Fibroblast of skin of left biceps (primary cell): ENCODE measurements at places on chromosomes 2 and 18.
A peak's percentile ranks its signal among the peaks of the same experiment; 100 is the strongest.

GRCh38 chr2:134468776-134469175 lies 214.9 kb downstream of the MGAT5 start:
- no peak for DNase-seq

GRCh38 chr2:70887550-70888246 lies 48.0 kb upstream of the ATP6V1B1 start:
- DNase-seq, result no peak

DNA sequence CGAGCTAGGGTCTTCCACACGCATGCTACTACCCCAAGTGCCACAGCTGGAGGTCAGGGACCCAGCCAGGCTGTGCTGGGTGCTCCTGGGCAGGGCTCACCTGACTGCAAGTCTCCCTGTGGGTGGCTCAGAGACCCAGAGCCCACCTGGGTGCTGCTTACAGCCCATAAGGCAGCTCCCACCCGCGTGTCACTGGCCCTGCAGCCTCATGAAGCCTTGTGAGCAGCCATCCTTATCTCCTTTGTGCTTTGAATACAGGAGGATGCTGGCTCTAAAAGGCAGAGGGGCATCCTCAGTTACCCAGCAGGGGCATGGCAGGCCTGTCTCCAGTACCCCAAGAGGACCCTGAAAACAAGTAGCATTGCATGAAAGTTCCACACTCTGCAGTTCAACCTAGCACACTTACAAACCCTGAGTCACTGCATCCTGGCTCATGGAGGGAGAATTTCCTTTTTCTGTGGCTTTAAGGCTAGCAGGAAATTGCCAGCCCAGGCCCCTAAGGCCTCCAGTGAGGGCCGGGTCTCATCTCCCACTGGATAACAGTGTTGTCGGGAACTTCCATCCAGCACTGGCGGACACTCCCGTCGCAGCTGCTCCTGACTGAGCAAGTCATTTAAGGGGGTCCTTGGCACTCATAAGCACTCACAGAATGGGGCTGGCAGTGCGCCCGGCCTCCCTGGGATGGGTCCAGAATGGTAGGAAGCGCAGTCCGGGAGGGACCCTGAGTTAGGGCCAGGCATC lies 137.1 kb downstream of the RPIA start:
- no peak for DNase-seq

GRCh38 chr2:45176390-45176789 lies 167.1 kb upstream of the SIX2 start:
- DNase-seq, result no peak

DNA sequence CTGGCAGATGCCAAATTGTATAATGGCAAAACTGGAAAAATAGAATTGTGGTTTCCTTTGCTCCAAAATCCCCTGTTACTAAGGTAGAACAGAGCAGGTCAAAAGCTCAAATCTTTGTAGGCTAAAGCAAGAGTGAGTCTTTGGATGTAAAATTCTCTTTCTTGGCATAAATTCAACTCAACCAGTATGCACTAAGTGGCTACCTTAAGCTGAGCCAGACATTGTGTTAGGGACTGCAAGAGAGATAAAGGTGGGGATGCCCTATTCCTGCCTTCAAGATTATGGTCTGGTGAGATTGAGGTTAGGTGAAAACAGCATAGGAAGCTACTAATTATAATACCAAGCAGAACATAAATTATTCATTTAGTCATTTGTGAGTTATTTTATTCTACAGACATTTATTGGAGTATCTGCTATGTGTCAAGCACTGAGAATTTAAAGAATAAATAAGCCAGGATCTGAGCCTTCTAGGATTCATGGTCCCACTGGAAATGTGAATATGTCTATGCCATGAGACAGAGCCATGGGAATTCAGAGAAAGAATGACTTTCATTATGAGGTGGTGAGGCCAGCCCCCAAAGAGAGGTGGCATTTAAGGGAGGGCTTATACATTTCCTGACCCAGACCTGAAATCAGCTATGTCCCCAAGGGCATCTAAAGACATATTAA lies 198.0 kb upstream of the NCKAP5 start:
- DNase-seq, result no peak

DNA sequence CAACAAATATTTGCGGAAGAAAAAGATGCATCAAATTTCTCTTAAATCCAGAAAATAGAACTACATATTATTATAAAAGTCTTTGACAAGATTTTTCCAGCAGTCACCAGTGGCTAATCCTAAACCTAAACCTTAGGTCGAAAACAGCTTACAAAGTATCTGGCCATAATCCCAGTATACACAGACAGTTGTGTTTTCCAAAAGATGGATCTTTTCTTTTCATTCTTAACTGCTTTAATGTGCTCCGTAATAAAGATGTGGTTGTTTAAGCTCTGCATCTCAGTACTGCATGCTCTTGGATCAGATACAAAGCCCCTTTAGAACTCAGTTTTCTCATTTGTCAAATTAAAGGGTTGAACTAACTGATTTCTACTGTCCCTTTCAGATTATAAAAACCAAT lies 247.8 kb downstream of the TXNL1 start:
- DNase-seq, result no peak

GRCh38 chr2:73104933-73105332 lies 7.8 kb downstream of the RAB11FIP5 start:
- no peak for DNase-seq

GRCh38 chr2:46047290-46047689 lies 249.9 kb upstream of the EPAS1 start:
- DNase-seq, result no peak

GRCh38 chr2:133711806-133712205 lies 143.5 kb upstream of the NCKAP5 start:
- no peak for DNase-seq

- DNase-seq, result no peak
Observed at GRCh38 chr2:196750291-196750923, 49.1 kb downstream of the GTF3C3 start.

DNA sequence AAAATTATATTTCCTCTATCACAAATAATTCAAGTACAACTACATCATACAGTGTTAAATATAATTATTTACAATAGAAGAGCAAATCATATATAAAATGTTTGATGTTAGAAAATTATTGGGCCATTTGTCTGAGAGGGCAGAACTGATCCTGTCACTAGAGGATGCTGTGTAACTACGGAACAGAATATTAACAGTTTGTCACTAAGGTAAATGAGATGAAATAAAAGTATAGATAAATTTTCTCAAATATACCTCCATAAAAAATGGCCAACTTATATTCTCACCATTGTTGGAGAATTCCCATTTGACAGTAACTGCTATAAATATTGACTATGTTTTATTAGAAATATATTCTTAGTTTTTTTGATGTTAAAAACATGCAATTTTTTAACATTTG lies 1067.4 kb upstream of the DDX18 start:
- no peak for DNase-seq

GRCh38 chr2:201432621-201433393 lies 18.5 kb downstream of the TRAK2 start:
- no peak for DNase-seq

DNA sequence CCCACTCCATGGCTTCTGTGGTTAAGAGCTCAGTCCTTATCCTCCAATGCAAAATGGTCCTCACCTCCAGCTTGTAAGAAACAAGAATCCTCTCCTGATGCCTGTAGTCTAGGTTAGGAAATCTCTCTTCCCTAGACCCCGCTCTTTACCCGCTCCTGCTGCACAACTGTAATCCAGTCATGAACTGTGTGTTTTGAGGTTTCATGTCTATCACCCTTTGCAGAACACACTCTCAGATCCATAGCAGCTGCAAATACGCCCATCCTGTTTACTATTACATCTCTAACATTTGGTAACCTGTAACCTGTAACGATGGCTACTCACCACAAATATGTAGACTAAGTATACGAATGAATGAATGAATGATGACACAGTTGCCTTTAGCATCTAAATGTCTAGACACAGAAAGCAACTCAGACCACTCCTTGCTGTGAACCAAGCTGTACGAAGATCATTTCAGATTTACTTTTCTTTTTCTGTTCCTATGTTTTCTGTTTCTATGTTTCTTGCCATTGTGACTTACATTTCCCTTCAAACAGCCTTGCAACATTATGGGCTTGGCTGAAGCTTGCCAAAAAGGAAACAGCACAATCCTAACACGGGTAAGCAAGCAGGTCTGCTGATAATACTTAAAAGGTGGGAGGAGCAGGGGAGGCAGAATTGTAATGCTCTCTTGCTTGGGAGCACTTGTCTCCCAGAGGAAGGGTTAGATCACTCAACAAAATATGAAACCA lies 53.7 kb downstream of the EPHA4 start:
- DNase-seq, result no peak

- no peak for DNase-seq
Observed at GRCh38 chr2:38863061-38863695, 12.6 kb downstream of the DHX57 start.

DNA sequence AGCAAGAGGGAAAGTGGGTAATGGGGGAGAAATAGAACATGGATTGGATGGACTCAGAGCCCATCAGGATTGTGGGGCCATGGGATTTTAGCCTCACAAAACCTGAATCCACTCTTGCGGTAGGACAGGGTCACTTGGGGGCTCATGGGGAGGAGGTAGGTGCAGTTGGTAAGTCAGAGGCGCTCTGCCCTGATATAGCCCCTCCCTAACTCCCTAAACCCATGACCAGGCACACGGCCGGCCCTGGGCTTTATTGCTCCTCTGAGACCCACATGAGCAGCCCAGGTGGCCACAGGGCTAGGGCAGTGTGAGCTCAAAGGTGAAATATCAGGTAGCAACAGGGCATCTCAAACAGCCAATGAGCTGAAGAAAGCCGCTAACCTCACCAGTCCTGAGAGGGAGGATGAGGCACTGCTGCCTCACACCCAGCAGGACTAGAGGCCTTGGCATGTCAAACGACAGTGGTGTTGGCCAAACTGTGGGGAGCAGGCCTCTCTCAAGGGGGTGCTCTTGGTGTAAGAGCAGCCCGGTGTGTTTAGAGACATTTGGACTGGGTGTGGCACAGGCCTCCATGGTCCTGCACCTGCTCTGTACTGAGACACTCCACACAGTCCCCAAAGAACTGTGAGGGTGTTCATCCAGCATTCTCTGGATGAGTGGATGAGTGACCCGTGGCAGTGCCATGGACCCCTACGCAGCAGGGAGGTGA lies 90.8 kb upstream of the HS6ST1 start:
- DNase-seq, result no peak

- DNase-seq, result no peak
Observed at GRCh38 chr2:240778426-240778825, 41.6 kb downstream of the KIF1A start.

DNA sequence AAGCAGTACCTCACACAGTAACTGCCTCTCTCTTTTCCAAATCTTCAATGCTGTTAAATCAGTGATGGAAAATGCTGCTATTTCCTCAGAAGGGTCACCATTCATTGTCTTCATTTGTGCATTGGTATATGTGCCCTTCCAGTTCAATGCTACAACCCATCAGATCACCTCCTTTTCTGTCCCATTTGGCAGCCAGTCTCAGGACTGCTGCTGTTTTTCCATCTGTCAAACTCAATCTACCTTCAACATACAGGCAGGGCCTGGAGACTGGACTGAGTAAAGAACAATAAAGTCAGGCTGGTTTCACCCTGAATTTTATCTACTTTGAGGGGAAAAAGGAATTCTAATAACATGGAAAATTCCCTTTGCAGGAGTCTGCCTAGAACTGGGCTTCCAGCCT lies 17.9 kb downstream of the ZNF385B start:
- DNase-seq, result no peak

- peak; percentile 24 for DNase-seq
Observed at GRCh38 chr2:15640261-15640711, 48.6 kb downstream of the DDX1 start.

GRCh38 chr2:88144914-88145497 lies 17.1 kb upstream of the FABP1 start:
- no peak for DNase-seq

- no peak for DNase-seq
Observed at GRCh38 chr2:19178175-19178574, 180.2 kb downstream of the OSR1 start.

- no peak for DNase-seq
Observed at GRCh38 chr18:42338683-42339082, 383.6 kb downstream of the PIK3C3 start.
